Tibial nerve (tissue), 4 donors: ENCODE measurements at places on chromosomes 2 and 18.

- no peak for DNase-seq
Measured at GRCh38 chr2:196758474-196759377, 40.8 kb downstream of the GTF3C3 start.

- DNase-seq = no peak
Measured at GRCh38 chr2:105760191-105760590, 15.5 kb downstream of the NCK2 start.

DNA sequence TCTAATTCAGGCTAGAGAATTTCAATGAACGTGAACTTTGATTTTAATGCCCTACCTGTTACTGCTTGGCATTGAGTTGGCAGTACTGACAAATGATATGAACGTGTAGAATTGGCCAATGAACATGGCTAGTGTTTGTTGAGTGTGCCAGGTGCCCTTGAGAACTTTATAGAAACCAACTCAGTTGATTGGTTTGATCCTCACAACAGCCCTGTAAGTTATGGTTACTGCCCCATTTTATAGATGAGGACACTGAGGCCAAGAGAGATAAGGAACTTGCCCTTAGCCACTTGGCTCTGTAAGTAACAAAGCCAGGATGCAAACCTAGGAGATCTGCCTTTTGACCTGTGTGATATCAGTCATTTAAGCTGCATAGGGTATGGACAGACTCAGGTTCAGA, 275.7 kb downstream of the NEDD4L start:
- DNase-seq = no peak

DNA sequence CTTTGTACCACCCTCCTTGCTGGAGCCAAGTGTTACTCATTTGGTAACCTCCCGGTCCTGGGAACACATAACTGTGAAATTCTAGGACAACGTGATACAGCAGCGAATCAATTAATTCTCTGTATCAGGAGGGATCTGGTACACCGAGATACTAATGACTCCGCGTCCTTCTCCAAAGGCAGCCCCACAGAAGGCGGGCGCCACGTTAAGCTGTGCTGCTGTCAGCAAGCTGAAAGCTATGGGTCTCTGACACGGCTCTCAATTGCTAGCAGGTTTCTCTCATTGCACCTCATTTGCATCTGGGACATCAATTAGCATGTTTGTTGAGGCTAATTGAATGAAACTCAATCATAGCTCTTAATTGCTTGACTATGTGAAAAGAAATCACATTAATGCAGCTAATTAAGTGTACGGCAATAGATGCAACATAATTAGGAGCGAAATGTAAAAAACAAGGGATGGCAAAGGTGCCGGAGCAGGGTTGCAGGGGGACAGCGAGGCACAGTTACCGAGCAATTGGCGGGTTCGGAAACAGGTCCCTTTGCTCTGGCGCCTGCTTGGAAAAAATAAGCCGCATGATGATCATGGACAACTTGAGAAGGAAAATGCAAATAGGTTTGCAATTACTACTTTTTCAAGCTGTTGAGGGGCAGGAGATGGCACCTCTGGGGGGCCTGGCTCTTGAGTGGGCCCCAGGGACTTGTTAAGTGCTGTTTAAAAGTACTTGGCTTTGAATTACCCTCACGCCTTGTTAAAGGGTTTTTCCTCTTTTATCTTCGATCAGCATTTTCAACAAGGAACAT, 264.2 kb downstream of the GBX2 start:
- DNase-seq = no peak

DNA sequence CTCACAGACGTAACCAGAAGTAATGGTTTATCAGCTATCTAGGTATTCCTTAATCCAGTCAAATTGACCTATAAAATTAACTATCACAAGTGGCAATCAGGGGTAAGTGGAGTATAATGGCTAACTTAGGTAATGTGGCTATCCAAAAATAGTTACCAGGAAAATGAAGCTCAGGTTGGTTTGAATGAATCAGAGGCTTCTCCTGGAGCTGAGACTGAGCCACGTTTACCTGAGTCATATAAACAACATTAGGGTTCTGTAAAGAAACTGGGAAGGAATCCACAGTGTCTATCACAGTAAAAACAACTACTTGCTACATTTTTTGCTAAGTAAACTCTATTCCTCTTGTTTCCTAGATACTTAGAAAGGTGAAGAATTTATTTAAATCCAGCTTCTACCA, 236.0 kb upstream of the SPHKAP start:
- no peak for DNase-seq

GRCh38 chr2:80546766-80547165, 242.2 kb upstream of the LRRTM1 start:
- no peak for DNase-seq

DNA sequence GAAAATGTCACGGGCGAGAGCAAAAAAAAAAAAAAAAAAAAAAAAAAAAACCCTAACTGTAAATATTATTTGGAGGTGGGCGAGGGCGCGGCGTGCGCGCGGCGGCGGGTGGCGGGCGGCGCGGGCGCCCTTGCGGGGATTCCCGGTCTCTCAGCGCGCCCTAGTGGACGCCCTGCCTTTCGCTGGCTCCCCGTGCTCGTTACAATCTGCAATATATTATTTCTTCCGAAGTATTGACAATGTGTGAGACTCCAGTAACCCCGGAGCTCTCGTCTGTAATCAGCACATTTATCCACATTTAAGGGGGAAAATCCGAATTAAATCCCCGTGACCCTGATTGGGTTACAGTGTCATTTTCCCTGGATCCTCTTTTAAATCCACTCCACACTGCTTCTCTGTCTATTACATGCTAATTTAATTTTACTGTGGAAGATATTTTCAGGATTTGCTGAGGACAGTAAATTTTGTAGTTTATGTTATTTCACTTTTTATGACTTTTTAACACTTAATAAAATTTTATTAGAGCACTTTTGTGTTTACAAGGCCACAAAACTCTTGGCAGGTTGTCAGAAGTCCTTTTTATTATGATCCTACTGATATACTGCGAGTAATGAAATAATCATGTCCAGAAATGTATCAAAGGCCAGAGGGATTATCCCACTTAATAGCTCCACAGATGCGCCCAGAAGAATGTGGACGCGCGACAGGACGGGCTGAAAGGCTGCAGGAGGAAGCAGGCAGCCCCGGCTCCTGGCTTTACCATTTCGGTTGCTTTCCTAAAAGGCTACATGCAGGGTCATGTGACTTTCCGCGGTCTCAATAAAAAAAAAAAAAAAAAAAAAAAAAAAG, 369.1 kb downstream of the MTX2 start:
- DNase-seq = peak; percentile 57

- DNase-seq = no peak
Measured at GRCh38 chr2:51829477-51829876, 797.5 kb upstream of the NRXN1 start.

DNA sequence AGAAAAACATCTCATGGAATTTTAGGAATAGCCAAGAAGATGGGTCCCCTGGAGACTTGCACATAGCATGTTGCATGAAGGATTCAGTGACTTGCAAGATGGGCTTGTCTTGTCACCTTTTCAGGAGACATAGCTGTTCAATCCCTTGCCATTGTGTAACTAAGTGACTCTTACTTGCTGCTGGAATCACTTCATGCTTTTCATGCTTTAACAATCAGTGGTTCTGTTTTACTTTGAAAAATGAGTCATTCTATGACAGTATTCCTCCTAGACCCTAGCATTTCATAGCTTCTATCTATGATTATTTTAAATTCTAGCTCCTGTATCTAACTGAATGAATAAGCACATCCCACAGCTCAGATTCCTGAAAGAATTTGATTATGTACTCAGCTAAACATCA, 2.8 kb downstream of the KYNU start:
- no peak for DNase-seq

DNA sequence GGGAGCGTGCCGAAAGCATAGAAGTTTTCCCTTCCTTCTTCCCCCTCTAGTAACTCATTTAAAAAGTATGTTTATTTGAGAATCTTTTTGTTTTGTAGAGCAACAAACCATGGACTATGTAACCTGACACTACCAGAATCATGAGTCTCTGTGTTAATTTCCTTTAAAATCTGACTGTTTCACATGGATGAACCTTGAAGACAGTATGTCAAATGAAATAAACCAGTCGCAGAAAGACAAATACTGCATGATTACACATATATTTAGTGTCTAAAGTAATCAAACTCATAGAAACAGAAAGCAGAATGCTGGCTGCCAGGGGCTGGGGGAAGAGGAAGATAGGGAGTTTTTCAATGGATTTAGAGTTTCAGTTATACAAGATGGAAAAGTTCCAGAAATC, 32.3 kb downstream of the PTPN2 start:
- DNase-seq = no peak

DNA sequence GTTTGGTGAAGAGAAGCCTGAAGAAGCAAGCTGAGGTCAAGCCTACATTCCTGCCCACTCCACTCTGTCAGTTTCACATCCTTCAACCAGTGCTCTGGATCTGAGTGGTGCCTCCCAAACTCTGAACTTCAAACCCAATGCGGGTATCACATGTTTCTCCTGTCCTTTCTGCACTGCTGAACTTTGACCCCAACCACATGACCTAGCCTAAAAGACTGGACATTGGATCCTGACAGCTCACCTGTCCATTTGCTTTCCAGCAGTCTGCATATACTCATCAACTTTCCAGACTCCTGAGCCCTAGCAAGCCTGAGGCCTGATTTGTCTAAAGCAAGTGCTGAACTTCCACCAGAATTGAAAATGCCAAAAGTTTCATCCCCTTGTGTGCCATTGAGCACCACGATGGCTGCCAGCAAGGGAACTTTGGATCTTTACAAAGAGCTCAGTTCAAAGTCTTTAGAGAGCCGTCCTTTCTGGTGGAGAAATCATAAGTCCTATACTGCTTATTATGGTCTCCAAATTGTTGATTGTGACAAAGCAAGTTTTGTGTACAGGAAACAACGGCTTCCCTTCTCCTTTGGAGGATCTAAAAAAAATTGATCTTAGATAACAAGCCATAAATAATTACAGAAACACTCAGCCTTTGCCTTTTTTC, 37.6 kb upstream of the ITGA6 start:
- DNase-seq = no peak

GRCh38 chr2:217430916-217431576, 571.2 kb upstream of the TNP1 start:
- no peak for DNase-seq

DNA sequence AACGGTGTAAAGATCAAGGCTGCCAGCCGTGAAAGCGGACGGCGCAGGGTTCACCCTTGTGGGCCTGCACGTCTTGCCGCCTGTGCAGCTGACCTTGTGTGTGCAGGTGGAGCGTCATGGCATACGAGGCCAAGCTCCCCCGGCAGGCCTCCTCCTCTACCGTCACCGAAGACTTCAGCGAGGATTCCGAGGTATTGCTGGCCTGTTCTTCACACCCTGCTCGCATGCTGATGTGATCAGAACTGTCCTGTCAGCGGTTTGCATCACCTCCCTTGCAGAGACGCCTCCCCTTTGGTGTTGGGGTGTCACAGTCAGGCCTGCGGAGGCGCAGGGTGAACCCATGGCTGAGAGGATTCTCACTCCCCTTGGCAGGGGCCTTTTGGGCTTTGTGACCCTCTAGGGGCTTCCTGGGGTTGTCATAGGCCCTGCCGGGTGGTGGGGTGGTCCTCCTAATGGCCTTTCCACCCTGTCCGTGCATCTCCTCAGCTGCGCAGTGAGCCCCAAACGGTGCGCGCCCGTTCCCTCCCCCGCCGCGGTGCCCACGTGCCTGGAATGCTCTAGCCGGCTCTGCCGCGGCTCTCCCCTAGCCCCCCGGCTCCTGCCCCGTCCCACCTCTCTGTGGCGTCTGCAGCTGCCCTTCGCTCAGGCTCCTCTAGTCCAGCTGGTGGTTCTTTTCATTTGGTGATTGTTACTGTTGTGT, 92.5 kb downstream of the DGKD start:
- DNase-seq = no peak

- no peak for DNase-seq
Measured at GRCh38 chr2:85401464-85401805, 8.7 kb downstream of the CAPG start.
